ENCODE measurements at places on chromosomes 7 and 10.

DNA sequence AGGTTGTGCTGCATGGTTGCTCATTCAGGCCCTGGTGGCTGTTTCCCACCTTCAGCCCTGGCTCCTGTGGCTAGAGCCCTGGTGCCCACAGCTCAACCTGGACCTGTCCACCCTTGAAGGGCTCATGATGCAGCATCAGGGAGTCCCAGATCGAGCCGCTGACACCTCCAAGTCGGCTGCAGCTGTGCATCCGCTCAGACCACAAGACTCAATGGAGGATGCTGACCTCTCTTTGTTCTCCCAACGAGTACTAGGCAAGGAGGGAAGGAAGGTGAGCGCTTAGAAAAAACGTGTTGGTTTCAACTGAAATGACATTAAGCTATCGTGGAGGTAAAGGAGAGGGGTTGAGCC lies 9.5 kb upstream of the C10orf95 start:
- no peak for DNase-seq

DNA sequence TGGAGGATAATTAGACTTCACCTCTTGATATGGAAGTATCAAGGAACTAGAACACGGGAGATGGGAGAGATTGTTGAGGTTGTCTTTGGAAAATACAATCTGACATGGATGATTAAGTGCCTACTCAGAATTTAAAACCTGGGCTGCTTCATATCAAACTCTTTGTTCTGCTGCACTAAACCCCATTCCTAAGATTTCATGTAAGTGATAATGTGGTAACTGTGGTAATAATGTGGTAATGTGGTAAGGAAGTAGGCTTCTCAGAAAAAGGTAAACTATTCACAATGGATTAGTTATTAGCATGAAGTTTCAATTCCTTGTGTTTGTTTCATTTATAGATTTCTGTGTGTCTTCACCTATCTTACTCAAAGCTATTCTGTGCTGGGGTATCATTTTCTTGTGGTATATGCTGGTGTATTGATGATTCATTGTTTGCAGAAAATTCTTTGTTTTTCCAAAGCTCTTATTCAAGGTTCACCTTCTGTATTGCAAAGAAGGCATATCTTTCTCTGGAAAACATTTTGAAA lies 129.9 kb upstream of the TAC1 start:
- no peak for DNase-seq

DNA sequence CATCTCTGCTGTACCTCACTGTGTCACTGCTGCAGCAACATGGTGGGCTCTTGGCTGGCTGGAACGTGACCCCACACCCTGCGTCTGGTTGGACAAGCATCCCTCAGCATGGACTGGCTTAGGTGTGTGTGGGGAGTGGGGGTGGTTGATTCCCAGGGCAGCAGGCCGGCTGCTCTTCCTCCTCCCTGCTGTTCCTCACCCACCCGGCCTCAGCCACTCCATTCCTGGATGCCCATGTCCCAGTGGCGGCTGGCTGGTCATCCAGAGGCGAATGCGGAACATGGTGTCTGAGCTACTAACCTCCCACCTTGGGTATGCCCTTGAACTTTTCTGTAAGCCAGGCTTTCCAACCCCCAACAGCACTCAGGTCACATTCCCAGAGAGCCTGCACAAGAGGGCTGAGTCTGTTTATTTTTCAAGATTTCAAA lies 81.2 kb downstream of the GRK5 start:
- DNase-seq = no peak

DNA sequence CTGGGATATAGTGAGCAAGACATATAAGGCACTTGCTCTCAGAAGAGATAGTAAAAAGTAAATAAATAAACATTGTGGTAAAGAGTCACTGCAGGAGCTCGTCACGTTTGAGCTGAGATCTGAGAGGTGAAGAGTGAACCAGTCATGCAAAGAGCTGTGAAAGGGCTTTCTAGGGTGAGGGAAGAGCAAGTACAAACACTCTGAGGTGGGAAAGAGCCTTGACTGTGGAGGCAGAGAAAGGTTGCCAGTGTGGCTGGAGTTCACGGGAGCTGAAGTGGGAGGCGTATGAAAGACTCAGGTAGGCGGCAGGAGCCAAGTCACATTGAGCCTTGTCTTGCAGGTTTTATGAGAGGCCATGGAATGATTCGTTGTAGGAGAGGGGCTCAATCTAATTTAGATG lies 141.0 kb downstream of the C1GALT1 start:
- DNase-seq = no peak

DNA sequence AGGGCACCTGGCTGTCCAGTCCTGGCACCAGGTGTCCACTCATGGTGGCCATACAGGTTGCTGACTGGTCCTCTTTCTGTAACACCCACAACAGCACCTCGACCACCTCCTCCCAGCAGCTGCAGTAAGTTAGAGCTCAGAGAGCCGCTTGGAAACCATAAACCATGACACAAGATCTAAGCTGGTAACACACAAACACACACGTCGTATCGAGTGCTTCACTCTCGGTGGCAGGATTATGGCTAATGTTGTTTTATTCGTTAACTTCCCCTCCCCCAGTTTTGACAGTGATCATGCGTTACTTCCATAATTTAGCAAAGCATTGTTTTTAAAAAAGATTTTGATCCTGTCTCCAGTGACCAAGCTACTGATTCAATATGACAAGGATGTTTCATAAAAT lies 59.7 kb downstream of the CAMK2B start:
- DNase-seq = no peak

- no peak for DNase-seq
Observed at GRCh38 chr7:158616050-158616449, 28.4 kb upstream of the PTPRN2 start.

DNA sequence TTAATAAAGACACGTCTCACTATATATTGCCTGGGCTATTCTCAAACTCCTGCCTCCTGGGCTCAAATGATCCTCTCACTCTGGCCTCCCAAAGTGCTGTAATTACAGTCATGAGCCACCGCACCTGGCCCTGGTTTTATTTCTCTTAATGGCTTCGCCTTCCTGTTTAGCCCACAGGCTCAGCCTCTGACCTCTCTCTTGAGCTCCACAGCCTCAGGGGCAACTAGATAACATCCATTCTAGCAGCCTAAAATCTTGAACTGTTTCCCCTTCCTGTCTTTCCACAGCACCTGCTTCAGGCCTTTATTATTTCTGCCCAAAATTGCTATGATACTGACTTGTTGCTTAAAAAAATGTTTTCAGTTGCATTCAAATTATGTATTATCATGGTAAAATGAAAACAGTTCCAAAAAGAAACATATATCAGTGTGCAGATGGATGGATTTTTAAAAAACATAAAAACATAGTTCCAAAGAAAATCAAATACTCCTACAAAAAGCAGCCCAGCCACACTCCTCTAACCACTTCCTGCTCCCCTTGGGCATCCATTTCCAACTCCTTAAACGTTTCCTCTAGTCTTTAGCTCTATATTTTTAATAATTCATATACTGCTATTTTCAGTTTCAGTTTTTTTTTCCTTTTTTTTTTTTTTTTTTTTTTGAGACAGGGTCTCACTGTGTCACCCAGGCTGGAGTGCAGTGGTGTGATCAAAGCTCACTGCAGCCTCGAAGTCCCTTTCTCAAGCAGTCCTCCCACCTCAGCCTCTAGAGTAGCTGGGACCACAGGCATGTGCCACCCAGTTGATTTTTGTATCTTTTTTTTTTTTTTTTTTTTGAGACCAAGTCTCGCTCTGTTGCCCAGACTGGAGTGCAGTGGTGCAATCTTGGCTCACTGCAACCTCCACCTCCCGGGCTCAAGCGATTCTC lies 5.1 kb upstream of the BAZ1B start:
- DNase-seq = no peak

DNA sequence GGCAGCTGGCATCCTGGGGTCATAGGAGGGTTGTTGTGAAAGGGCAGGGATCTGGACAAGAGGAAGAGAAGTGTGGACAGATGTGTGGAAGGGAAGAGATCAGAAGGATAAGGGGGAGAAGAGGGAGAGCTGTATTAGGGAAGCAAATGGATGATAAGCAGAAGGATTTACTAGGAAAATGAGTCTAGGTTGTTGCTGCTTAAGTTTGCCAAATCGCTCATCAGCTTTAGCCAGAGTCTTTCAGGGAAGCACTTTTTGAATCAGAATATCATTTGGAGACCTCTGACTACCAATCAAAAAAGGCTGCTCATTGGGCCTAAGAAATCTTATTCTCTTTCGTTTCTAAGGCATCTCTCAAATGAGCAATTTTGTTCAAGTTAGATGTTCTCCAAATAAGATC lies 2.6 kb upstream of the CSGALNACT2 start:
- DNase-seq = no peak

DNA sequence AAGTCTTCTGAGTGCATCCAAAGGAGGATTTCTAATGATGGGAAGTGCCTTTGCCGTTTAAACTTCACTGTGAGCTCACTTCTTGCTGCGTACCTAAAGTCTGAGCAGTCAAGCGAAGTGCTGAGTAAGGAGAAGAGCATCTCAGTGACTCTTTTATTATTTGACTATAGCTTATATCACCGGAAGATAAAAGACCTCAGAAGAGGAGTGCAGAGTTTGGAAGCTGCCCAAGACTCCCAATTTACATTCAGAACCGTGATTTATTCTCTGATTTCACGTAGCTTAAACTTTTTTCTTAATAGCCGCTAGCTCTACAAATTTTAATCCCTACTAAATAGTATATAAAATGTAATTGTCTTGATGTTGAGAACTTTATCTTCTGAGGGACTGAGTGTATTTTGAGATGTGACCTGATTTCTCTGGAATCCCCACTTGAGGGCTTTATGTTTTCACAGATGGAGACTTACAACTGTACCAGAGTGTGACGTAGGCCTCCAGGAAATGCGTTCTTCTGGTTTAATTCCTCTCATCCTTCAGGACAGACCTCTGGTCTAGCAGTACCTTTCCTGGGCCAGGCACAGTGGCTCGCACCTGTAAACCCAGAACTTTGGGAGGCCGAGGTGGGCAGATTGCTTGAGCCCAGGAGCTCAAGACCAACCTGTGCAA lies 51.1 kb downstream of the CAMK1D start:
- peak; percentile 34 for DNase-seq

DNA sequence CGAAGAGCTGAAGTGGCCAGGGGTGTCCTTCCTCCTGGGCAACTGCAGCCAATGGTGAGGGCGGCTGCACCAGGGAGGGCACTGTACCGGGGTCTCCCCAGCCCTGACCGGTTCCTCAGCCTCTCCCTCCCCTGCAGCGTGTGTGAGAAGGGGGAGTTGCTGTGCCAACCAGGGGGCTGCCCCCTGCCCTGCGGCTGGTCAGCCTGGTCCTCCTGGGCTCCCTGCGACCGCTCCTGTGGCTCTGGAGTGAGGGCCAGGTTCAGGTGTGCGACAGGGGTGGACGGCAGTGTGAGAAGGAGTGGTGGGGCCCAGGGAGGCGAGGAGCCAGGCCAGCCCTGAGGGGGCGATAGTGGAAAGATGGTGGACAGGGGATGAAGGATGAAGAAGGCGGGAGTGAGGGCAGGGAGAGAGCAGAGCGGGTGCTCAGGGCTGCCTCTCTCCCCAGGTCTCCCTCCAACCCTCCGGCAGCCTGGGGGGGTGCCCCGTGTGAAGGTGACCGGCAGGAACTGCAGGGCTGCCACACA lies 30.2 kb upstream of the ZNF467 start:
- DNase-seq = no peak

DNA sequence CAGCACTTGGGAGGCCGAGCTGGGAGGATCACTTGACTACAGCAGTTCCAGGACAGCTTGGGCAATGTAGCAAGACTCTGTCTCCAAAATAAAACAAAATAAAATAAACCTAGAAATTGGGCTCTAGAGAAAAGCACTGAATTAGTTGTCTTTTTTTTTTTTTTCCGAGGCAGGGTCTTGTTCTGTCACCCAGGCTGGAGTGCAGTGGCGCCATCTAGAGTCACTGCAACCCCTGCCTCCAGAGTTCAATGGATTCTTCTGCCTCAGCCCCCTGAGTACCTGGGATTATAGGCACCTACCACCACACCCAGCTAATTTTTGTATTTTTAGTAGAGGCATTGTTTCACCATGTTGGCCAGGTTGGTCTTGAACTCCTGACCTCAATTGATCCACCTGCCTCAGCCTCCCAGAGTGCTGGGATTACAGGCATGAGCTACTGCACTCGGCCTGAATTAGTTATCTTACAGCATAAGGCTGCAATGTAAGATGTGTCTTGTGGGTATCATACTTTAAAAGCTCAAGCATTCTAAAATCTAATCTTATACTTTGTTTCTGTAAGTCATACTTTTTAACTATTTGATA lies 12.8 kb downstream of the MEIG1 start:
- peak; percentile 45 for DNase-seq

GRCh38 chr7:122262246-122262645 lies 42.3 kb downstream of the FEZF1 start:
- no peak for DNase-seq
